ENCODE measurements at places on chromosomes 12 and 14. TPM values are rescaled to one million over a fixed set of nuclear protein-coding genes. Genes with fewer than 3 reads are reported as not detected.

The ERP27 gene
- total RNA-seq, result not detected

The WNT1 gene
- not detected for total RNA-seq

The GPR132 gene
- 0.33 TPM for total RNA-seq

The RNASE3 gene
- total RNA-seq, result not detected

The A2ML1 gene
- not detected for total RNA-seq
